ENCODE measurements at places on chromosomes 4 and X. TPM values are rescaled to one million over a fixed set of nuclear protein-coding genes. Genes with fewer than 3 reads are reported as not detected.

Gene SMIM10
- 7.3 TPM for total RNA-seq

Gene CDKL2
- total RNA-seq, result 2.3 TPM

Gene ASIC5
- total RNA-seq, result not detected

Gene DCAF8L2
- not detected for total RNA-seq

Gene VCX2
- total RNA-seq, result not detected

Gene GAGE12H
- not detected for total RNA-seq

Gene CDS1
- 0.26 TPM for total RNA-seq

Gene SOWAHD
- 0.10 TPM for total RNA-seq

Gene CT45A1
- not detected for total RNA-seq

Gene TREX2
- 1.7 TPM for total RNA-seq

Gene DNAAF6
- total RNA-seq, result not detected

Gene EDA
- total RNA-seq, result 0.30 TPM
